CD4-positive, alpha-beta T cell (primary cell): ENCODE measurements at places on chromosomes 6 and 20.

DNA sequence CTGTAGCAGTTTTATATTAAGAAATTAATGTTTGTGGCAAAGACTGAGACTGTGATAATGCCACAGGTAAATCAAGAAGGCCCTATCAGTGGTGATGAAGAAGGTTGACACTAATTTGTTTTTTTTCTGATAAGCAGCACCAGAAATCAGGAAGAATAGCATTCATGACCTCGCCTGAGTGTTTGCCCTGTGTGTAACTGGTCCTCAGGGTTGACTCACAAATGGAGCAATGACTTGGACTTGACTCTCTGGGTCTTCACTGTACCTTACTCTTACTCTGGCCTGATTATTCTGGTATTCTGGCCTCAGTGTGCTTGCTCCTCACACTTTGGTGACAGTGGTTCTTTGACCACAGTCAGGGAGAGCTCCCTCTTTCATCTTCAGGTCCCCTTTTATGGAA lies 243.9 kb downstream of the HAO1 start:
- no peak for DNase-seq

DNA sequence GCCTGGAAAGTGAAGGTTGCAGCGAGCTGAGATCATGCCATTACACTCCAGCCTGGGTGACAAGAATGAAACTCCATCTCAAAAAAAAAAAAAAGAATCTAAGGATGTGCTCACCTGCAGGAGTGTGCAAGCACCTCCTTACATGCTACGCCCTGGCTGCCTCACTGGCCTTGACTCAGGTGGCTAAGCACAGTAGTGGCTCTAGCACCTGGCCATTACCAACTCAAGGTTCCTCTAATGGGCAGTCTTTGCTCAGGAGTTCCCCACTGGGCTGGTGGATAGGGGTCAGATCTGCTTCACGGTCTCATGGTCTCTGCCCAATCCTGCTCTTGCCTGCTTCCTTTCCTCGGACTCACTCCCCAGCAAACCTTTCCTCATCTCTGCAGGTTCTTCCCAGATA lies 39.7 kb downstream of the KCNK17 start:
- DNase-seq = no peak

GRCh38 chr6:50845499-50846143 lies 26.9 kb downstream of the TFAP2B start:
- no peak for DNase-seq

DNA sequence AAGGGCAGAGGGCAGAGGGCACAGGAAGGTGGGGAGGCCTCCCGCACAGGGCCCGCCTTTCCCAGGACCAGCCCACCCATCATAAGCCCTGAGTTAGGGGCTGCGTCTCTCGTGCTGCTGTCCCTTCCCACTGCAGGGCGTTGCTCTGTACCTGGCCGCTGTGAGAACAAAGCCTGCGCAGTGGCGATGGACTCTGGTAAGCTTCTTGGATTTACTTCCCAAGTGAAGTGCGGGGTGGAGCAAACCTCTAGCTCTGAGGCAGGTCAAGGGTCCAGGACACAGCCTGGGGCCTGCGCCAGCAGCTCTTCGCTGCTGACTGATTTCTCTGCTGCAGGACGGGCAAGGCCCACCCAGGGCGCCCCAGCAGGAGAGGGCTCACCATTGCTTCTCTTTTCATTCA lies 23.9 kb downstream of the INSM1 start:
- no peak for DNase-seq

DNA sequence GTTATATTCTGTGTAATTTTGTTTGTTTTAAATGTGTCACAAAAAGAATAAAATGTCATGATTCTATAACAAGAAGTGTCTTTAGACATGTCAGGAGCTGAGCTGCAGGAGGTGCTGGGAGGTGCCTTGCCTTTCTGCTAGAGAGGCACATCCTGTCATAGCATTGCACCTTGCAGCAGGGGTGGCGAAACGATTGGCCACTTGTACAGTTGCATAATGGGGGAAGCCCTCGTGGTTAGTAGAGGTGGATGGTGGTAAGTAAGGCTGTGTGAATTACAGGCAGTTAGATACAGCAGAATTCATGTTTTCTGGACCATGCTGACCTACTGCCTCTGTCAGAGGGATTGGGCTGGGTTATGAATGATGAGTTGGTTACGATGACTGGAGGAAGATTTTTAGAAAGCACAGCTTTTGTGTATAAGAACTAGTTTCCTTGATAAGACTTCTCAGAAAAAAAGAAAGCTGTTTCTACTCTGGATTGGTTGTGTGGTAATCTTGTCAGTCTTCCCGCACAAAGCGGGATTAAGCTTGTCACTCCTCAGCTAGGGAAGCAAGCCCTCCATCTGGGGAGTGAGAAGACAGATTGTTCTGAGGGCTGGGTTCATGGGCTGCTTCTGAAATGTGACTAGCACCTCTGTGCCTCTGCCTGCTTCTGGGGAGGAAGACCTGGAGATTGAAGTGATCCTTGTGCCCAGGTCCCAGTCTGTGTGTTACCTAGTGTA lies 74.9 kb downstream of the FOXO3 start:
- DNase-seq = peak; percentile 26
